ENCODE measurements at places on chromosomes 13 and 19.

DNA sequence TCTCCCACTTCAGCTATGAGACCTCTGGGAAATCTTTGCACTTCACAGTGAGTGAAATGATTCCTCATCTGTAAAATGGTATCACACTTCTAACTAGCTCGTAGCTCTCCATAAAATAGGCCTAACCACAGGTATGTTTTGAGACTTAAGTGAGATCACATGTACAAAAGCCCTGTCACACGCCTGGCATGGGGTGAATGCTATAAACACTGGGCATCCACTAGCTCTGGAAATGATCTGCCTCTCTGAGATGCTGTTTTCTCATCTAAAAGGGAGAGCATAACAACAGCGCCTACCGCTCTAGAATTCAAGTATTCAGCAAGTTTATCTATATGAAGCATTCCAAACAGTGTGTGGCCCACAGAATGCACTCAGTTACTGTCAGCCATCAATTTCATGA is 2.2 kb downstream of the AKT2 start:
- no peak for DNase-seq

GRCh38 chr13:108525827-108526226 is 103.6 kb upstream of the MYO16 start:
- DNase-seq, result no peak

GRCh38 chr13:95480131-95480545 is 72.4 kb upstream of the CLDN10 start:
- DNase-seq, result no peak

DNA sequence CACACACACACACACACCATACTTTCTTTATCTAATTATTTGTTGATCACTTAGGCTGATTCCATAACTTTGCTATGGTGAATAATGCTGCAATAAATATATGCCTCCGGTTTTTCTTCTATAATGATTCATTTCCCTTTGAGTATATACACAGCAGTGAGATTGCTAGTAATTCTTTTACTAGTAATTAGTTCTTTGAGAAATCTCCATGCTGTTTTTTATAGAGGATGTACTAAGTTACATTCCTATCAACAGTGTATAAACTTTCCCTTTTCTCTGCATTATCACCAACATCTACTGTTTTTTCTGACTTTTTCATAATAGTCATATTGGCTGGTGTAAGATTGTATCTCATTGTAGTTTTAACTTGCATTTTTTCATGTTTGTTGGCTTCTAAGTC is 1405.1 kb downstream of the PCDH9 start:
- DNase-seq, result no peak

DNA sequence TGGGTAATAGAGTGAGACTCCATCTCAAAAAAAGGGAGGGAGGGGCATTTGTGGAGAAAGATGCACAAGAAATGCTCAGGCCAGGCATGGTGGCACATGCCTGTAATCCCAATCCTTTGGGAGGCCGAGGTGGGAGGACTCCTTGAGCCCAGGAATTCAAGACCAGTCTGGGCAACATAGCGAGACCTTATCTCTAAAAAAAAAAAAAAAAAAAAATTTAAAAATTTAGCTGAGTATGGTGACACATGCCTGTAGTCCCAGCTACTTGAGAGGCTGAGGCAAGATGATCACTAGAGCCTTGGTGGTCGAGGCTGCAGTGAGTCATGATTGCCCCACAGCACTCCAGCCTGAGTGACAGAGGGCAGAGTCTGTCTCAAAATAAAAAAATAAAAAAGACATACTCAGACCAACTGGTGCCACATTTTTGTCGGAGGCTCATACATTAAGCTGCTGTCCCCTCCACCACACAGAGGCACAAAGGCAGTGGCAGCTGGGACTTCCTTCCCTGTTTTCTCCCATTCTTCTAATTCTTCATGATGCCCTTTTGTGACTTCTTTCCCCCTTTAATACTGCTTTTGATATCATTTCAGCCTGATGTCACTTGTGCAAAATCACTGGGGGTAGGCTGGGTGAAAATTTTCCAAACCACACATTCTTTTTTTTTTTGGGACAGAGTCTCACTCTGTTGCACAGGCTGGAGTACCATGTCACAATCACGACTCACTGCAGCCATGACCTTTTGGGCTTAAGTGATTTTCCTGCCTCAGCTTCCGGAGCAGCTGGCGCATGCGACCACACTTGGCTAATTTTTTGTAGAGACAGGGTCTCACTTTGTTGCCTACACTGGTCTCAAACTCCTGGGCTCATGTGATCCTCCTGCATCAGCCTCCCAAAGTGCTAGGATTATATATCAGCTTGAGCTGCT is 26.8 kb upstream of the CXCL17 start:
- no peak for DNase-seq

- no peak for DNase-seq
Measured at GRCh38 chr13:35697186-35697730, 220.8 kb upstream of the MAB21L1 start.

- DNase-seq, result no peak
Measured at GRCh38 chr13:59570204-59570603, 593.5 kb downstream of the DIAPH3 start.

GRCh38 chr13:50701469-50701868 is 142.0 kb downstream of the DLEU7 start:
- no peak for DNase-seq

All from endothelial cell (in vitro differentiated cells).